ENCODE measurements at places on chromosomes 12 and 14.

GRCh38 chr12:132488127-132489077 is 1.5 kb upstream of the FBRSL1 start:
- DNase-seq: no peak

DNA sequence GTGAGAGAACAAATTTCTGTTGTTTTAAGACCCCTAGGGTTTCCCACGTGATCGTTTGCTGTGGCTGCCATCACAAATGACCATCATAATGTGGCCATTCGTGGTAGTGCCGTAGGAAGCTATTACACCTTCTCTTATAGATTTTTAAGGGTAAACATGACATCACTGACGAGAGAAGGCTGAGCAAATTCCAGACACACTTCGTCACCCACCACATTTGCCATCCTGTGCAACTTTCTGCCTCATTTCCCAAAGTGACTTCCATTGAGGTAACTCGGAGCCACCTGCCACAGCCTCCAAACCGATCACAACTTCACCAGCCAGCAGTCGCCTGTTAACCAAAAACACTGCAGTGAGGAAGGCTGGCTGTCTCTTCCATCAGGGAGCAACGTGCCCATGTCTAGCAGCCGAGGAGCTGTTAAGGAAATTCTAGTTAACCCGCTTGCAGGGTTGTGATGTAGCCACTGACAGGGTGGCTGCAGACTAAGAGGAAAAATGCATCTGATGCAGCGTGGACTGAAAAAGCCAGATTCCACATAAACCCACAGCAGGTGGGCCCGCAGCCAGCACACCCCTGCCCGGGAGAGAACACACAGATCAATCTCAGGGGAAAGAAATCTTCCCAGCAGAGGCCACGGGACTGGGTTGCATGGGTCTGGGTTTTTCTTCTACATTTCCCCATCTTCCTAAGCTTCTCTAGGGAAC is 44.6 kb downstream of the CCDC85C start:
- no peak for DNase-seq

GRCh38 chr12:116654226-116654743 is 83.6 kb downstream of the SPRING1 start:
- no peak for DNase-seq

- DNase-seq: no peak
Observed at GRCh38 chr12:19959353-19959752, 409.0 kb upstream of the PDE3A start.

DNA sequence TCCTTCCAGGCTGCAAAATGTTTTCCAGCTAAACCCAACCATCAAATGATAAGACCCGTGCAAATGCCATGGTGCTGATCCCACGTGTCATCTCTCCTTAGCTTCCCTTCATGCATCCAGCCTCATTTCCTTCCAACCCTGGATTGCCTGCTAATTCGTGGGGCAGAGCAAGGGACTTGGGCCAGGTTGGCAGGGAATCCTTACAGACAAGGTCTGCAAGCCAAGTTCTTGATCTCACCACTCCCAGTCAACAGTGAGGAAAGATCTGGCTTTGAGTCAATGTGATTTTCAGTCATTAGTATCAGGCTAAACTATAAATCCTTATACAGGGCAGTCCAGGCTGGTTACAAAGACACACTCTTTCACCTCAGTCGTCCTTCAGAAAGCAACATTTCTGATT is 150.9 kb downstream of the ANO2 start:
- DNase-seq: no peak

DNA sequence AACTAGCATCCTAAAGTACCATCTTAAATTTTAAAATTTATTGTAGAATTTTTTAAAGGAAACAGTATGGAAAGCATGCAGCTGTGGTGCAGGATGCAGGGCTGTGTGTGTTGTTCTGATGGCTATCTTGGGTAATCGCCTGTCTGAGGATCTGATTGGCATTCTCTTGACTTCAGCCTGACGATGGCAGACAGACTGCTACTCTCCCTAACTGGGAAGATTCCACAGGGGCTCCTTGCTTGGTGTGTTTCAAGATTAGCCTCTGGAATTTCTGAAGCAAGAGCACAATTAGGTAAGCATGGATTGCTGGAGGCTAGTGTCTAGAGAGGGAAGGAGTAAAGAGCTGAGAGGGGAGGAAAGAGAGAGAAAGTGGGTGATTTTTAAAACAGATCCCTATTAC is 696.8 kb upstream of the LRFN5 start:
- no peak for DNase-seq

DNA sequence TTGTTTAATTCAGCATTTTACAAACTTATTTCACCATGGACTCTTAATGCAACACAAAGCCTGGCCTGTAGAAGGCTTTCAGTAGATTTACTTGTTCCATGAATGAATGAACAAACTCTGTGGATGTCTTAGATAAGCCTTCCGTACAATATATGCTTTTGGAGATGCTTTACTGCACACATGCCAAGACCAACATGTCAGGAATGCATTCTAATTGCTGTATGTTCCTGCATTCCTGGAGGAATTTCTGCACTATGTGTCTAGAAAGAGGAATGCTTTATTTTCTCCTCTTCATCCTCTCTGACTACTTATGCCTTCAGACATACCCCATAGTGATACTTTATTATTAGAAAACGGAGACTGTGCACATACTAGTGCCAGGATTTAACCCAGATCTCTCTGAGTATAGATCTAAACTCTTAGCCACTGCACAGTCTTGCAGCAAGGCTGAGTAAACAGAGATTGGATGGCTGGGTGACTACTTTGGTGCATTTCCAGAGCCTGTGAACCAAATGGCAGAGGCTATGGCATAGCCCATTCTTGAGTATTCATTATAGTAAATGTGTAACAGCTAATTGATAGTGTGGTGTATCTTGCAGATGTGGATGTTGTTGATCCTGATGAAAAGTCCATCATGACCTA is 108.2 kb downstream of the SYNE2 start:
- no peak for DNase-seq

Measured in omental fat pad (tissue), 4 donors.